A549 (cell line): ENCODE measurements at places on chromosomes 12 and 14. TPM values are rescaled to one million over a fixed set of nuclear protein-coding genes. Genes with fewer than 3 reads are reported as not detected.

DNA sequence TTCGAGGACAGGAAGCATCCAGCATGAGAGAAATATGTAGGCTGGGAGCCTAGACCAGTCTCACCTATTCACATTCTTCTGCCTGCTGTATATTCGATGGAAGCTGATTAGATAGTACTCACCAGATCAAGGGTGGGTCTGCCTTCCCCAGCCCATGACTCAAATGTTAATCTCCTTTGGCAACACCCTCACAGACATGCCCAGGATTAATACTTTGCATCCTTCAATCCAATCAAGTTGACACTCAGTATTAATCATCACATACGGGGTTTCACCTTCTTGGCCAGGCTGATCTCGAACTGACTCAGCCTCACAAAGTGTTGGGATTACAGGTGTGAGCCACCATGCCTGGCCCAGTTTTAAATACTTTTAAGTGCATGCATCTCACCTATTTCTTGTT, 30.5 kb upstream of the SLC10A1 start:
- DNase-seq, result no peak

GRCh38 chr12:52585946-52586345, 12.3 kb upstream of the KRT74 start:
- no peak for DNase-seq

DNA sequence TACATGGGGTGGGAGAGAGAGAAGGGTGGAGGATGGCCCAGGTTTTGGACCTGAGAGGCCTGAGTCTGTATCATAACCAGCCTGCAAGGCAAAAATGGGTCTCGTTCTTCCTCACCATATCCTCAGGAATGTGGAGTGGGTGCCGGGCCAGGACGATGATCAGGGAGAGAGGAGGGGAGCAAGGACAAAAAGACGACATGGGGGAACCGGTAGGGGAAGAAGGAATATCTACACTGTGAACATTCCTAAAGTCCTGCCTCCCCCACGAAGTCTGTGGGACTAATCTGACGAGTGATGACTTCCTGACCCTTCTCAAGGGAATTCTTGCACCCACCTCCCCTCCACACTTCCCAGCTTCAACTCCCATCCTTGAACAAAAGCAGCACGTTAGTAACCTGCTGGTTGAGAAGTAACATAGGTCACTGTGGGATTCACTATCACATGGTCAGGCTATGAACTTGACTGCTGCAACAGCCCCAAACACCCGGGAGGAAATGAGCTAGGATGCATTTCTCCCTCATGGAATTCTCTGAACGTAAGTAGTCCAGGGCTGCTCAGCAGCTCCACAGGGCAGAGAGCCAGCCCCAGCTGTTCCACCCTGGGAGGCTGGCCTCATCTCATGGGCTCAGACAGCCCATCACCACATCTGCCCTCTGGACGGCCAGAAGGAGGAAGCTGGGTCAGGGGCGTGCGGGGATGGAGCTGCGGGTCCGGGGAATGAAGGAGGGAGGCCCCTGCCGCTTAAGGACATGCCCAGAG, 36.8 kb upstream of the VWF start:
- DNase-seq, result no peak

GRCh38 chr14:32171469-32171868, 30.4 kb upstream of the RNU6-7 start:
- DNase-seq, result no peak

- no peak for DNase-seq
These were observed 157.6 kb downstream of the AACS start for GRCh38 chr12:125222876-125223275.

DNA sequence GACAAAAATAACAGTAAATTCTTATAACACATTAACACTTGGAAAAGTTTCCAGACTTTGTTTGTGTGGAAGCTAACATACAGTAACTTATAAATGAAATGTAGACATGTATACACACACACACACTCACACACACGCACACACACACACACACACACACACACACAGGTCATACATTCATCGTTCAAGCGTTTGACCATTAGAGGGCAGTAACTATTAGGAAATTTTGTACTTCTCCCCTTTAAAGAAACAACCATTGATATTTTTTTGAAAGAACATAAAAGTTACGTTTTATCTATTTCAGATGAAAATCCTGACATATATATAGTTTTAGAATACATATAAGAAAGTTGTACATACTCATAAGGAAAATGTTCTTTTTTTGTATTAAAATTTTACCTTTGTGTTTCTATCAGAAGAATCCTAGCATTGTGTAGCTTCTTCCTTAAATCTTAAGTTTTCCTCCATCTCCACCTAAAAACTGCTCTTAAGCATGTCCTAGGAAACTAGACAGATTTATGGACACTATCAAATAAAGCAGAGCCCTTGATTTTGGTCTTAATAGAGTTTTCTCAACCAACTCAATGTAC, 29.0 kb downstream of the PTPRQ start:
- DNase-seq, result peak; percentile 7

The CLEC1A gene
- polyA plus RNA-seq, result not detected in 3 replicates
